GM03348 (cell line): ENCODE measurements at places on chromosomes 3 and 15.

DNA sequence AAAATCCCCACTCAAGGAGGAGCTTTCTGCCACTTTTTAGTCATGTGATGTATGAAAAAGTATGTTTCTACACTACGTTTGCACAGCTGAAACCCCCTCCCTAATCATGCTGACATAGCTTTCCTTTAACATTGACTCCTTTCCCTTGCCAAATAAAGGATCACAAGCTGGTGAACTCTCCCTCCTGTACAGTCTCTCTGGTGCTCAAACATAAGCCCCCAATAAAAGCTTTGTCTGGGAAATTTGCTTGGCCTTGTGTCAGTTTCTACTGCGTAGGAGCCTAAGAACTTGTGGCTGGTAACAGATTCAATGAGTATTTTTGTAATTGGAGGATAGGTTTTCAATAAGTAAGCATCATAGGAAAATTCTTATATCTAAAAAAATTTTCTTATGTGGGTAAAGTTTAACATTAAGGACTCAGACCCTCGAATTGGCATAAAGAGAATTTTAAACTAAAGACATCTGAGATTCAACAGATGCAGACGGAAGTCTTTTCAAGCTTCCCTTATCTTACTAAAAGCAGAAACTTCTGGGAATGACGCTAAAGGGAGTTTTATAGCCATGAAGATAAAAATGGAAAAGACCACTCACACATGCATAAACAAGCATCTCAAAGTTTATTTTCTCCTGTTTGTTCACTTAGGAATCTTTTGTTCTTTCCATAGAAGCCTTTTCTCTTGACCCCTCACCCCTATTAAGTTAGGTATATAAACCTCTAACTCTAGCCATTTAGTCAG lies 44.1 kb upstream of the P2RY1 start:
- no peak for DNase-seq

DNA sequence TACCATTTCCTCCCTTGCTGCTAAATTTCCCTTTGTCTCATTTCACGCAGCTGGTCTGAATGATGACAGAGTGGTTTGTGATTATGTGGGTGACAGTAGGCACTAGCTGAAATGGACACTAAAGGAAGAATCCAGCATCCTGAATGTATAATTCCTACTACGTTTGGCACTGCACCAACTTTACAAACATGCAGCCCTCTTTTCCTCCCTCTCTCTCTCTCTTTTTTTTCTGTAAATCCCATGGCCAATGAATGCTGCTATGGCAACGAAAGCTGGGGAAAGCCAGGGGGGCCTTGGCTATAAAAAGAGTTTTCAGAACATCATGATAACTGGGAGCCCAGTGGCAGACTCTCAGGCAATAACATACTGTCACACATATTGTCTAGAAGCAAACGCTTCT lies 367.2 kb upstream of the AGTR1 start:
- DNase-seq, result no peak

DNA sequence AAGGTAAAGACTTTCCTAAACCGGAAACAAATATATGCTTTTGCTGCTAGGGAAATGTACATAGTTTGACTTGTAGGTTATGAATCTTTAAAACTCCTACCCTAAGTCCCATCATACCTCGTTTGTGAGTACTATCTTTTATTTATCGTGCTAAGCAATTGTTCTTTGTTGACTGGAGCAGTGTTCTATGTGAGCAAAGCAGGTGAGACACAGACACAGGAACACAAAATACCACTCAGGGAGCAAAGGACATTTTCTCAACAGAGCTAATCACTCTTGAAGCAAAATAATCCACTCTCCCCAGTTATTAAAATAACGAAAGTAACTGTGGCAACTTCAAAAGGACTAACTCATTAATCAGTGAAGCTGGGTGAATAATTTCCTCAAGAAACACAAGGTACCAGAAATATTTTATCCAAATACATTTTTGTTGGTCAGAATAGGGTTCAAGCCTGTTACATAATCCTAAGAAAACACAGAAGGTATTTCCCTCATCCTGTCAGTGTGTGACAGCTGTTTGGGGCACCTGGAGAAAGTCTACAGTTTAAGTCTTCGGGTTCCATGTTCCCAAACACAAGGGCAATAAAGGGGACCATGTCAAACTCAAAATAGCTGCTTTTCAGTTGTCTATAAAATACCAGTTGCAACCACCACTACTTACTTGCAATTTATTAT lies 407.7 kb downstream of the FOXP1 start:
- no peak for DNase-seq

DNA sequence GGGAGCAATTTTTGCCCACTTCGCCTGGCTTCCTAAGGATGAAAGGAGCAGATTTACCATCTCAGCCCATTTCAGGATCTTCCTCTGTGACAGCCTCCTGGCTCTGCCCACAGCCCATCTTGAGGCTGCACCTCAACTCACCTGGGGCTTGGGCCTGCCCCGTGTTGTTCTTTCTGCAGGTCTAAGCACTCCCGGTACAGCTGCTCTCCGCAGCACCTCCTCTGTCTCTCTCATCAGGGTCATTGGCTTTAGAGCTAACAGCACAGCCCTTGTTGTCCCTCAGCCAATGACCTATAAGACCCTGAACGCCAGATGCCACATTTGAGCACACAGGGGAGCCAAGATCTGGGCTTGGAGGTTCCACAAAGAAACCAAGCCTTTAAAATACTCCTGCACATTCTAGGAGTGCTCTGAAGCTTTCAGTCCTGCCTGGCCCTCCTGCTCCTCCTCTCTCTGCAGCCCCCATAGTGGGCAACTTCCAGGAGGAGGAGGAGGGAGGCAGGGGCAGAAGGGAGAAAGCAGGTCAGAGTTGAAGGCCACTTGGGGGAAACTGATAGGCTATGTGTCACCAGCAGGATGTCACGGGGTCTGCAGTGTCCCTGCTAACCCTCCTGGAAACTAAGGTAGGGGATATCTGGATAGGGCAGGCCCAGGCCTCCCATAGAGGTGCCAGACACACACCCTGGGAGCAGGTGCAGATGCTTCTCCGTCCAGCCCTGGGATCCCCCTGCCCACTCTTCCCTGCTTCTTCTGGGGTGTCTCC lies 115.6 kb downstream of the ETFA start:
- DNase-seq, result no peak

GRCh38 chr3:66015841-66016240 lies 22.9 kb downstream of the MAGI1 start:
- no peak for DNase-seq

- peak; percentile 89 for DNase-seq
Observed at GRCh38 chr3:184565421-184566211, 4.0 kb downstream of the EPHB3 start.

DNA sequence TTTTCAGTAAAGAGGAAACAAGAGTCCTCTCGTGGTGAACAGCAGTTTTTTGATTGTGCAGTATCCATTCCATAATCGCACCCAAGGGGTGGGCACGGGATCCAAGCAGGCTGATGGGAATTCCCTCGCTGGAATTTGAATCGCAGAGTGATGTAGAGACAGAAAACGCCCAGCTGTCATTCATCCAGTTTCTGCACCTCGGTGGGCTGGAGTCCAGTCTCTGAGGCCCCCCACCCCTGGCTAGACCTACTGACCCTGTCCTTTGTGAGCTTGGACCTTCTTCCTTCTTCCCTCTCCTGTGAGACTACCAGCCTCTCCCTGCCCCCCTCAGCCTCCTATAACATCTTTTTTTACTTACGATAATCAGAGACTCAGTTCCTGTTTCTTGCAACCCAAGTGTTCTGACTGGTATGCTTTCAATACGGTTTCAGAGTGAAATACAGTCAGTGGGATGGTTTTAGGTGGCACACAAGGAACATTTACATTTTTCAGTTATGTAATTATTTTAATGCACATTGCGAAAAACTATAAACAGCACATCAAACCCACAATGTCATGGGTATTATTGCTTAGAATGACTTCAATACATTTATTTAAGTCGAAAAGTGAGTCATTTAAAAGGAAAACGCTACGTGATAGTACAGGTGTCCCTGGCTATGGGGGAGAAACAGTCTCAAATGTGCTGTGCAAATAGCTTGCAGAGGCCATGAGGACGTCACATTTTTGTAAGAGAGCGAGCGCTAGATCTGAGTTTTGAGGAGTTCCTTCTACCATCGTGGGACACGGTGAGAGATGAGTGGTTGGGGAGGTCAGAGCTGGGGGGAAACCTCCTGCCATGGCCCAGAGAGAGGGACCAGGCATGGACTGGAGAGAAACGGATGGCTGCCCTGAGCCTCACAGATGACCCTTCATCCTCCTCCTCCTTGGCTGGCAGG lies 37.5 kb upstream of the CHST2 start:
- no peak for DNase-seq

GRCh38 chr3:150723946-150724345 lies 20.2 kb upstream of the ERICH6 start:
- no peak for DNase-seq

DNA sequence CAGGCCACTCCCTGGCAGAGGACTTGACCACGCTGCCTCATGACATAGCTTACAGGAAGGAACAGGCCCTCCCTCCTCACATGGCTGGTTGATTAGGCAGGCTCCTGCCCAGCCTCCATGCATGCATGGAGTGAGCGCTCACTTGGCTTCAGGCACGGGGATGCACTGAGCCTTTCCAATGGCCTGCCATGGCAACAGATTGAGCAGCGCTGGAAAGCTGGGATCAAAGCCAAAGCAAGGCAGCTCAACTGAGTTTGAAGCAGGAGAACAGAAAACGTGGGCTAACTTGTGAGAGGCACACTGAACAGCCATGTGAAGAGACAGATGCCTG lies 5.9 kb upstream of the GRAMD2A start:
- peak; percentile 82 for DNase-seq

GRCh38 chr3:53158765-53159155 lies 2.2 kb upstream of the PRKCD start:
- no peak for DNase-seq

DNA sequence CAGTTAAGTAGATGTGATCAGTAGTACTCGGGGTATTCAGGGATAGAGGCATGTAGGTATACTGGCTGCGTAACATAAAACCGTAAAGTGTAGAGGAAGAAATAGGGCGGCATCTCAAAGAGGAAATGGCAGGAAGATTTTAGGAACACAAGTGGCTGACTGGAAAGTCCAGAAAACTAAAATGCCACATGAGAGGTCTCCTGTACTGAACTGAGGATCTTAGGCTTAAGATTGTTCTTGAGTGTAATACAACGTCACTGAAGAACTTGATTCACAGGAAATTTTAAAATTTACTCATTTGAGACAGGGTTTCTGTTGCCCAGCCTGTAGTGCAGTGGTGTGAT lies 2.3 kb upstream of the LMLN start:
- no peak for DNase-seq

DNA sequence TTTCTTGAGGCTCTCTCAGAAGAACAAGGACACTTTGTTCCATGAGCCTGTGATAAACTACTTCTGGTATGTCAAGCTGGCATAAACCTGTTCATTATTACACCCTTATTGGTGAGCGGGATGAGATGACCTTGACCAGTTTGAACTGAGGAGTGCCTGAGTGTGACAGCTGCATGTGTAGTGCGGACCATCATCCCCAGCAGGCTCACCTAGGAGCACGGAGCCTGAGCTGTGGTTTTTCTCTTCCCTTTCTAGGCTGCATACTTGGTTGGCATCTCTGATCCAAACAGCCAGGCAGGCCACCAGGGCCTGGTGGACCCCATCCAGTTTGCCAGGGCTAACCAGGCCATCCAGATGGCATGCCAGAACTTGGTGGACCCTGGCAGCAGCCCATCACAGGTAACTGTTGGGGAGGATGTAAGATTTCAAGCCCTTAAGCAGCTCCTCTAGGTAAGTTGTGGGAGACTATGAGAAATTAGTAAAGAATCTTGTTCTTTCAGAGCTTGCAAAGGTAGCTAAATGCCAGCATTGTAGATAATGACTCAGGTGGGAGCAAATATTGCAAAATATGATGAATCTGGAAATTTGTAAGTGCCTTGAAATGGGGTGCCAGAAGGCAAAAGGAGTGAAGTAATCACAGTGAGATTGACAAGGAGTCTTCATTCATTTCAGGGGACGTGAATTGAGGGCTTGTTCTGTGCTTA lies 288.9 kb upstream of the TPM1 start:
- no peak for DNase-seq

DNA sequence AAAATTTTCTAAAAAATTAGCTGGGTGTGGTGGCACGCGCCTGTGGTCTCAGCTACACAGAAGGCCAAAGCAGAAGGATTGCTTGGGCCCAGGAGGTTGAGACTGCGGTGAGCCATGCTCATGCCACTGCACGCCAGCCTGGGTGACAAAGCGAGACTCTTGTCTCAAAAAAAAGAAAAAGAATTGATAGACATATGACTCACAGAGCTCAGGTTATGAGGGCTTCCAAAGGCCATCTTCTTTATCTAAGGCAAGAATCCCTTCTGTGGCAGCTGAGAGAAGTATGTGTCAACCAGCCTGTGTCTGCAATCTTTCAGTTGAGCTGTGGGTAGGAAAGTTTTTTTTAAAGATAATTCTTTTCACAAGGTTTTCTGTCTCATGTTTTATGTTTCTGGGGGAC lies 53.9 kb downstream of the MRPS25 start:
- DNase-seq, result no peak

DNA sequence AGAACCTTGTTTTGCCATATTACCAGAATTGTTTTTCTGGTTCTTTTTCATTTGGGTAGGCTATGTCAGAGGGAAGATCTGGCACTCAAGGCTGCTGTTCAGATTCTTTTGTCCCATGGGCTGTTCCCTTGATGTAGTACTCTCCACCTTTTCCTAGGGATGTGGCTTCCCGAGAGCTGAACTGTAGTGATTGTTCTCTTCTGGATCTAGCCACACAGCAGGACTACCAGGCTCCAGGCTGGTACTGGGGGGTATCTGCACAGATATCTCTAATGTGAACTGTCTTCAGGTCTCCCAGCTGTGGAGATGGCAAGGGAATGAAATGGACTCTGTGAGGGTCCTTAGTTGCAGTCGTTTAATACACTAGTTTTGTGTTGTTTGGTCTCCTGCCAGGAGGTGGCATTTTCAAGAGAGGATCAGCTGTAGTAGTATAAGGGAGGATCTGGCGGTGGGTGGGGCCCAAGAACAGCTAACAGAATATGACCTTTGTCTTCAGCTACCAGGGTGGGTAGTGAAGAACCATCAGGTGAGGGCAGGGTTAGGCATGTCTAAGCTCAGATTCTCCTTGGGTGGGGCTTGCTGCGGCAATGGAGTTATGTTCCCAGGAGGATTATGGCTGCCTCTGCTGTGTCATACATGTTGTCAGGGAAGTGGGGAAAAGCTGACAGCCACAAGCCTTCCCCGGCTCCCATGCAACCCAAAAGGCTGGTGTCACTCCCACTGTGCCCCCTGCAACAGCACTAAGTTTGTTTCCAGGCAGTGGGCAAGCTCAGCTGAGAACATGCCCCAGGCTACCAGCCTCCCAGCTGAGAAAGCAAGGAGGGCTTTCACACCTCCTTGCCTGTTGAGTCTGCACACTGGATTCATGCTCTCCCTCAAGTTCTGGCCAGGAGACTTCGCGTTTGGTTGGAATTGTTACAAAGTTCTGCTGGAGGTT lies 252.5 kb downstream of the ISL2 start:
- DNase-seq, result no peak

- DNase-seq, result no peak
Observed at GRCh38 chr3:55531321-55531720, 44.2 kb upstream of the WNT5A start.

- no peak for DNase-seq
Observed at GRCh38 chr3:141286856-141287255, 55.2 kb downstream of the PXYLP1 start.

DNA sequence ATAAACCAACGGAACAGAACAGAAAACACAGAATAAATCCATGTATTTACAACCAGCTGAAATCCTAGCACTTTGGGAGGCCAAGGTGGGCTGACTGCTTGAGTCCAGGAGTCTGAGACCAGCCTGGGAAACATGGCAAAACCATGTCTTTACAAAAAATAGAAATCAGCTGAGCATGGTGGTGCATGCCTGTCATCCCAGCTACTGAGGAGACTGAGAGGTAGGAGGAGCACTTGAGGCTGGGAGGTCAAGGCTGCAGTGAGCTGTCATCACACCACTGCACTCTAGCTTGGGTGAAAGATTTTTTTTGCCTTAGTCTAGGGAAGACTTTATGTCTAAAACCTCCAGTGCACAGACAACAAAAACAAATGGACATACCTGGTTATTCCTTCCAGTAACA lies 120.7 kb downstream of the STT3B start:
- DNase-seq, result no peak
